Memory B cell (primary cell): ENCODE measurements at places on chromosomes 3 and 15.
A peak's percentile ranks its signal among the peaks of the same experiment; 100 is the strongest.

DNA sequence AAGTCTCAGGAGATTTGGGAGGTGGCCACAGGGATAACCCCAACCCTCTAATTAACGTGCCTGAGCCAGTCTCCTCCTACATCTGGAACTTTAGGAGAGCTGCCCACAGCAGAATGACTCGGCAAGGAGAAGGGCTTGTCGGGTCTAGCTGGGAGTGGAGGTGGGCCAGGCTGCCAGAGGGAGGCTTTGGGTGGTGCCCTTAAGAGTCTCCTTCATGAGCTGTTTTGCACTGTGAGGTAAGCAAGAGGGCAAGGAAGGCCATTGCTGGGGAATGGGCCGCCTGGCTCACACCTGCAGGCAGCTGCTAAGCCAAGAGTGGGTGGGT, 3.6 kb upstream of the TNK2 start:
- DNase-seq, result no peak

DNA sequence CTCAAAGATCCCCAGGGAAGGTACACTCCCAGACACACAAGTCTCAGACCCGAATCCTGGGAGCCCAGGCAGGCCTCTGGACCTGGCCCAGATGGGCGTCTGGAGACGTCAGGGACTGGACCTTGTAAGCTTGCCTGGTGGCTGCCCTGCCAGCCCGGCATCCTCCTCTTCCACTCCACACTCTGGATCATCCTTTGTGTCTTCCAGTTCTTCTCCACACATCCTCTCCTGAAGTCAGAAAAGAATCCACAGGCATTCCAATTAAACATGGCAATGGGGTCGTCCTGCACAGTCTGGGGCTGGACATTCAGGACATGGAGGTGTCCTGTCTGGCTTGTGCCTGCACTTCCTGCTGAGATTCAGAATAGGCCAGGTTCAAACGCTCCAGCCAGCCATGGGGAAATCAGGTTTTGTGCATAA, 208.8 kb upstream of the IGF1R start:
- no peak for DNase-seq

- no peak for DNase-seq
Measured at GRCh38 chr3:145116769-145117168, 1044.2 kb downstream of the PLOD2 start.

- no peak for DNase-seq
Measured at GRCh38 chr3:18189282-18190050, 235.7 kb downstream of the SATB1 start.

- DNase-seq, result no peak
Measured at GRCh38 chr3:1969281-1969680, 129.4 kb upstream of the CNTN4 start.

DNA sequence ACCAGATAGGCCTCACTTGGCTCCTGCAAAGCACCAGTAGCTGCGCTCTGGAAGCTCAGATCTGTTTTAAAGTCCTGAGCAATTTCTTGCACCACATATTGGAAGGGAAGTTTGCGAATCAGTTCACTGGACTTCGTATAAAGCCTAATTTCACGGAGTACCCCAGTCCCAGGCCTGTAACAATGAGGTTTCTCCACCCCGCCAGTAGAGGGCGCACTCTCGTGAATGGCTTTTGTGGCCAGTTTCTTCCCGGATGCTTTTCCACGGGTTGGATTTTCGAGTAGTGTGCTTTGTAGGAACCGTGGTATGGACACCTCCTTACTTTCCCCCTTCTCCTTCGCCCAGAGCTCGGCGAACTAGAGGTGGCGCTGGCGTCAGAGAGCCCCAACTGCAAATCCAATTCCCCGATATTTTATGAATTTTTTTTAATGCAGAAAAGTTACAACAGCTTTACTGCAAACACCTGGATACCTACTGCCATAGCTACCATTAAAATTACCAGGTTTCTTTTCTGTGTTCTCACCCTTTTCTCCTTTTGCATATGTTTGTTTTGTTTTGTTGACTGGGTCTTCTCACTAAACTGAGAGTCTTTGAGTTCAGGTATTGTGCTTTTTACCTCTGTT, 13.3 kb downstream of the RARB start:
- peak; percentile 11 for DNase-seq

- DNase-seq, result no peak
Measured at GRCh38 chr3:52843108-52843865, 8.5 kb upstream of the MUSTN1 start.

- DNase-seq, result peak; percentile 22
Measured at GRCh38 chr3:119352034-119352609, 57.9 kb downstream of the ARHGAP31 start.

DNA sequence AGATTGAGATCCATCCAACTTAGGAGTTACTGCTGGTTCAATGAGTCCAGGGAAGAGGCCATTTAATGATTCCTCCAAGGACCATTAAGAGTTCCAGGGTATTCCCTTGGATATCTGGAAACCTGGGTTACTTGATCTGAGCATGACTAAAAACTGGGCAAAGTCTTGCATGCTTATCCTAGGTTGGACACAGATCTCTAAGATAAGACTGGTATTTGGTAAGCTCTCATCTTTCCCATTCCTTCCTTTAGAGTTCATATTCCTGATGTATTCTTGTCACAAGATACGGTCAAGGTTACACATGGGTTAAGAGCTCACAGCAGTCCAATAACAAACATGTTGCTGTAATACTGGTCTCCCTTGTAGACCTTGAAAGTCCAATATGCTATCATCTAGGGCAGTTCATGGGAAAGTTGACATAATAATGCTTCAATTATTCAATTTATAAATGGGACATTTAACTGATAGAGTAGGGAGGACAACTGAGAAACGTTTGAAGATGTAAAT, 301.7 kb downstream of the TIGIT start:
- no peak for DNase-seq

DNA sequence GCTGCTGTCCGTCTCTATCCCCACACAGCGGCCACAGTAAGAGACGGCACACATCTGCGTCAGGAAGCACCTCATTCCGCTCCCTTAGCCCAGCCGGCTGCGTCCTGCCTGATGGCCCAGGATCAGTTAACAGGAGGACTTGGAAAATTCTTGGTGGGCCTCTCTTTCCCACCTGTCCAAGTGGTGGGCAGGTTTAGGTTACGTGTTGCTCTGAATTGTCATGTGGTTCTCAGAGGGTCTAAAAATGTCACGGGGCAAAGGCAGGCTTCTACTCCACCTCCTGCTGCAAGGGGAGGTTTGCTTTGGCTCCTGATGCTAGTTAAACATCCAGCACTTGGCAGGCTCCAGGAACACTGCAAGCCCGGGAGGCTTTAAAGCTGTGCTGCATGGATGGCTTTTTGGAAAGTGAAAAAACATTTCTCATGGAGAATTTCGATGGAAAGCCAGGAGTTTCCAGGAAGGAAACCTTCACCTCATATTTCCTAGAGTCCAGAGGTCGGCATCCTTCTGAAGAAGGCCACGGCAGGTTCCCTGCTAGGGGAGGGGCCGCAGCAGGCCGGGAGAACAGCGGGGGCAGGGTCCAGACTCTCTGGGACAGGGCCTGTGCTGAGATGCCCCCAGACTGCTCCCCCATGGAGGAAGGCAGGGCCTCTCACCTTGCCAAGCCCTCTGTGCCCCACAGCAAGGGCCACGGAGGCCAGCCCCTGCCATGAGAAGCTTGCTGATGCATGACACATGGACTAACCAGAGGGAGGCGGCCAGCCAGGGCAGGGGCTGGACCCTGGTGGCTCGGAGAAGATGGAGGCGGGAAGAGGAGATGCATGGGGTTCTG, 10.8 kb downstream of the CTSH start:
- DNase-seq, result no peak

DNA sequence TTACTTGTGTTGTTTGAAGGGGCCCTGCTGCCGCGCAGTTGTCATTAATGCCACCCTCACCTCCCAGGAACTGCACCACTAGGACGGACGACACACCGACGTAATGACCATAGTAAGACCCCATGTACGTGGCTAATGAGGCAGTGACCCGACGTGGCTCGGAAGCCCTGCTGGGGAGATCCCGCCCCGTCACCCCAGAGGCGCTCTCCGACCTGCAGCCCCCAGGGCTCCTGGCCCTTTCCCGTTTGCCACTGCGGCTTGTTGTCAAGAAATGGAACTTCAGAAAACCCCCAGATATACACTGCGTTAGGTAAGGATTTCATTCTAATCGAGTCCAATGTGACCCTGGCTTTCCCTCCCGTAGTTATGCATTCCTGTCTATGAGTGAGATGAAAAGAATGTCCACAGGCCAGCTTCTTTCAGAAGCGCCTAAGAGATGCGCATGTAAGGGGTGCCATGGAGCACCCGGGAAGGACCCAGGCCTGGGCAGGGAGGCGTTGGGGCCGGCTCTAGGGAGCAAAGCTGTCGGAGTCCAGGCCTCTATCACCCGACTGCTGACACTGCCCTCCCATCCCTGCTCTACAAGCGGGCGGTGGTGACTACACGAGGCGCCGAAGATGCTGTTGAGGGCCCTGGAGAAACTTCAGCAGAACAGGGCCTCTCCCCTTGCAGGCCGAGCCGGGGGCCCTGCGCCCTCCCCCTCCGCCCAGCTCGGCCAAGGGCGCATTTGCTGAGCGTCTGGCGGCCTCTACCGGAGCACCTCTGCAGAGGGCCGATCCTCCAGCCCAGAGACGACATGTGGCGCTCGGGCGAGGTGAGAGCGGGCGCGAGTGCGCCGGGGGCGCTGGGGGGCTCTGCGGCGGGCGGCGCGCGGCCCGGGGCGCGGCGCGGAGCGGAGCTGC, at the start of gene GABRA5:
TSS of gene GABRA5 (plus strand) at position 765 of the 902 bp plus-strand sequence. CDS start 2,187 bp downstream, outside the sequence.
- DNase-seq, result no peak

GRCh38 chr3:112362221-112362620, 29.3 kb downstream of the CD200 start:
- no peak for DNase-seq

DNA sequence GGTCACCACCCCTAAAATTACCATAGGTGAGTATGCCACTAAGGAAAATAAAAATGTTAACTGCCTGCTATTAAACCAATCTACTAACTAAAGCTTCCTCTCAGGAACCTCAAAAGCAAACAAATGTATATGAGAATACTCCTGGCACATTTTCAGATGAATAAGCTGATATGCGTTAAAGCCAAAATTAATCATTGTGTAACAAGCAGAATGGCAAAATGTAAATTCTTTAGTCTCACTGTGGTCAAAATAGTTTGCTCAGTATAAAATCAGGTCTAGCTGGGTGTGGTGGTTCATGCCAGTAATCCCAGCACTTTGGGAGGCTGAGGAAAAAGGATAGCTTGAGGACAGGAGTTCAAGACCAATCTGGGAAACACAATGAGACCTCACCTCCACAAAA, 53.6 kb downstream of the SUMF1 start:
- no peak for DNase-seq

GRCh38 chr15:98150084-98150483, 189.6 kb downstream of the ARRDC4 start:
- no peak for DNase-seq

DNA sequence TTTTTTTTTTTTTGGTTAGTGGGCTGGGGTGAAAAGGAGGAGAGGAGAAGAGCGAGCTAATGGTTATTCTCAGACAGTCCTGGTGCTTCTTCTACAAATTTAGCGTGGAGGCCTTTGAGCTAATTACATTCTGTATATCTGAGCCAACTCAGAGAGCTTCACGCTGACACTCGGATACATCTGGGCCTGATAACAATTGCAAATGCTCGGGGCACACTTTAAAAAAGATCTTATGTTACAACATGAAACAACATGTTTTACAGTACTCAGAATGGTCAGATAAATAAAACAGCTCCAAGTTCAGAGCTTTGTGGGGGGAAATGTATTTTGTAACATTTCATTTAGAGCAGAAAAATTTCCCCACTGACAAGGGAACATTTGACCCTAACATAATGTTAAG, 966.9 kb upstream of the NR2F2 start:
- DNase-seq, result no peak

DNA sequence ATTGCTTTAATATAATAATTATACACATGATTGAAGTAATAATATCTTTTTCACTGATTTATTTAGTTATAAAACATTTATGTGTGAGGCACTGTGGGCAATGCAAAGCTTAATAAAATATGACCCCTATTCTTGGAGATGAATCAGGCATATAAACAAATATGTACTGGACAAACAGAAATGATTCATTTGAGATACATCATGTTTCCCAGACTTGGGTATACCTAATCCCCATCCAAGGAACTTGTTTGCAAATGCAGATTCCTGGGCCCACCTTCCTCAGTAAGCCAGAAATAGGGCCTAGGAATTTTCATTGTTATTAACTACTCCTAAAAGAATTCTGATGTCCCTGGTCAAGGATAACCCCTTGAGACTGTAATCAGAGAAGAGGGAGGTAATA, 184.2 kb downstream of the CHL1 start:
- no peak for DNase-seq

GRCh38 chr3:188113756-188114155, 40.2 kb upstream of the LPP start:
- no peak for DNase-seq

GRCh38 chr15:27514526-27514925, 543.5 kb downstream of the GABRG3 start:
- no peak for DNase-seq

- DNase-seq, result no peak
Measured at GRCh38 chr3:17039594-17039993, 154.8 kb downstream of the PLCL2 start.

GRCh38 chr15:93730724-93731123, 500.6 kb upstream of the MCTP2 start:
- DNase-seq, result no peak

DNA sequence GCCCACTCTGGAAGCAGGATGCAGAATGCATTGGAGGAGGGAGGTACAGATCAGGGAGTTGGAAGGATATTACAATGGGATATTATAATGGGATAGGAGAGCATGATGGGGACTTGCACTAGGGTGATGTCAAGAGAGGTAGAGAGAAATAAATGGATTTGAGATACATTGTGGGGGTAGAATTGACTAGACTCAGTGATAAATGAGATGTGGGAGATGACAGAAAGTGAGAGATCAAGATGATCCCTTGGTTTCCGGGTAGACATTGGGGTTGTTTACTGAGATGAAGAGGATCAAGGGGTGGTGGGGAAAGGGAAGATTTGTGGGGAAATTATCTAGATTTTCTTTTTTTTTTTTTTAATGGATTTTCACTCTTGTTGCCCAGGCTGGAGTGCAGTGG, 42.7 kb downstream of the BFSP2 start:
- no peak for DNase-seq

DNA sequence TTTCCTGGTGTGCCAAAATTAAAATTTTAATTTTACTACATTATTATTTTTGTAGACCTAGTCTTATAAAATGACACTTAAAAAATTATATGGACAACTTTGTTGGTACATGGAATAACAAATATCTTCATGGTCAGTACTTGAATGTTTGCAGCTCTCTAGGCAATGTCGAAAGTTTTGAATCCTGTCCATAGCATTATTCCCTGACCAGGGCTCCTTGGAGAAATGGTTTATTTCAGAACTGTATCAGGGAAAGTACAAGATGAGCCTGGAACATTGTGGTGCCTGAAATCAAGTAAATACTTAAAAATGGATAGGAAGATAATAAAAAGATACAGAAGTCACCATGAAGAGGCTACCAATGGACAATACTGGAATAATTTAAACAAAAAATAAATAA, 47.6 kb downstream of the ALDH1A2 start:
- no peak for DNase-seq

- DNase-seq, result no peak
Measured at GRCh38 chr15:64703632-64703959, 71.8 kb downstream of the RBPMS2 start.

- DNase-seq, result no peak
Measured at GRCh38 chr15:26662283-26662682, 110.6 kb downstream of the GABRB3 start.
